ENCODE measurements at places on chromosomes 4 and X. TPM values are rescaled to one million over a fixed set of nuclear protein-coding genes. Genes with fewer than 3 reads are reported as not detected.

DNA sequence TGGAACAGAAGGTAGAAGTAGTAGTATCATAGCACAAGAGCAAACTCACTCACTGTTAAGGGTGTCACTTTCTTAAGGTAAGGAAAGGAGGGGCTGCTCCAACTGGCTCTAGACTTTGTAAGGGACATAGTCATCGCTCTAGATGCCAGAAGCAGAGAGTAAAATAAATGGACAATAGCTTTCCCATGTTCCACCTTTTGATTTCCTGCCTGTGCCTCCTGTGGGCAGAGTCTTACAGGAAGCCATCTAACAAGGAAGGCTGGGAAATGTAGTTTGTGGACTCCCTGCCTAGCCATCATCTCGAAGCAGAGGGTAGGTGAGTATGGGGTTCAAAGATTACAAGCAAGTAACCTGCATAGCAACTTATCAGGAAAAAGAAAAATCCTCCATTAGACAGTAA, 1.7 kb upstream of the METTL14 start:
- no peaks in the 10 kb centered on the region for H3K4me1 ChIP-seq
- no peak overlapping the region for H3K4me3 ChIP-seq
- no peak for DNase-seq
- H3K27me3 ChIP-seq, result no peaks in the 10 kb centered on the region

GRCh38 chrX:38820751-38821150, 19.5 kb downstream of the MID1IP1 start:
- no peak overlapping the region for H3K4me3 ChIP-seq
- peaks cover 29% of the 10 kb centered on the region for H3K27me3 ChIP-seq
- DNase-seq, result no peak
- no peaks in the 10 kb centered on the region for H3K36me3 ChIP-seq
- no peaks in the 10 kb centered on the region for H3K4me1 ChIP-seq

GRCh38 chr4:106583567-106583966, 215.0 kb upstream of the GIMD1 start:
- no peaks in the 10 kb centered on the region for H3K36me3 ChIP-seq
- no peak for DNase-seq
- no peak overlapping the region for H3K4me3 ChIP-seq
- no peak overlapping the region for H3K27ac ChIP-seq

DNA sequence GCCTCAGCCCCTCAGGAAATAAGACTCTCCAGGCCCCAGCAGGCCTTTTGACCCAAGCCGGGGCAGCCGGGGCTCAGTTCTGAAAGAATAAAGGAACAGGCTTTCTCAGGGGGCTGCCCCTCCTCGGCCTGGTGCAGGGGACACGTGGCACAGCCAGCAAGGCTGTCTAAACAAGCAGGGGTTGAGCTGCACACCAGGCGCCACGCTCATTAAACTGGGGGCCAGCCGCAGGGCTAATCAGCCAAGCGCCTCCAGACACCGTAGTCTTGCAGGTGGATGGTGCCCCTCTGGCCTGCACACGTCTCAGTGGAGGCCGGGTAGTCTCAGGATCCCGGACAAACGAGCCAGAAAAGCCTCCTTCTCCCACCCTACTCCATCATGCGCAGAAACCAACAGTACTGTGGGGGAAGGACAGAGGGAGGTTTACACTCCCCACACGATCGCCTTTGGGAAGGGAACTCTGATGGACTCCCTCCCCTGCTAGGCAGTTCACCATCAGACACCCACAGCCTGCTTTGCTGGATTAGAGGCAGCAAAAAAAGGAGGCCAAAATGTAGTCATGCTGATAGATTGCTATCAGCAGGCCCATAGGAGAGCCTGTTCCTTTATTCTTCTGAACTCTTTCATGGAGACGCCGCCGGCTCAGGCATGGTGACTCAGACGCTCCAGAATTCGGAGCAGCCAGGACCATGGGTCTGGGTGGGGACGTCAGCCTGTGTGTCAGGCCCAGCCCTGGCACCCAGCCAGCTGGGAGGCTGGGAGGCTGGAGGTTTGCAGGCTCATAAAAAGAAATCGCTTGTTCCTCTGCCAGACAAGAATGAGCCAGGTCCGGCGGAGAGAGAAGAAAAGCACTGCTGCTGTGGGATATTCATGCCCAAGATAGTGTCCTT, 342.4 kb downstream of the BCOR start:
- H3K27me3 ChIP-seq, result no peaks in the 10 kb centered on the region
- H3K36me3 ChIP-seq, result no peaks in the 10 kb centered on the region
- DNase-seq, result peak; percentile 86
- peak overlapping the region; percentile 78 for H3K27ac ChIP-seq
- no peaks in the 10 kb centered on the region for H3K4me1 ChIP-seq

- no peak overlapping the region for H3K4me3 ChIP-seq
- H3K4me1 ChIP-seq, result peaks cover 3% of the 10 kb centered on the region
- no peaks in the 10 kb centered on the region for H3K36me3 ChIP-seq
- no peak for DNase-seq
Observed at GRCh38 chrX:136205882-136206380, 45.3 kb downstream of the MAP7D3 start.

DNA sequence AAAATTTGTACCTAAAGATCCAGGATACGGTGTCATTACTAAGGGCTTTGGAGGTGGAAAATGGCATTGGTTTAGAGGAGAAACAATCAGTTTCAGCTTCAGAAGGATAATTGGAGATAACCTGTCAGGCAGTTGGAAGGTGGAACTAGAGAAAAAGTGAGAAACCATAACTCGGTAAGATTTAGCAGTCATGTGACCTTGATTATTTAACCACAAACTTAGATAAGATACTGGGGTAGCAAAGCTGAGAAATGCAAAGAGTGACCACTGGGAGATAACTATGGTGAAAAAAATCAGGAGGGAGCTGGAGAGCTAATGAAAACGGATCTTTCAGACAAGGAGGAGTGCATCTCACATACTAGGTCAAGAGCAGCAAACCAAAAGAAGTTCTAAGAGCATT, 58.3 kb upstream of the SMARCA5 start:
- no peaks in the 10 kb centered on the region for H3K4me1 ChIP-seq
- H3K36me3 ChIP-seq, result no peaks in the 10 kb centered on the region
- H3K27me3 ChIP-seq, result no peaks in the 10 kb centered on the region

- H3K27me3 ChIP-seq, result no peaks in the 10 kb centered on the region
- H3K27ac ChIP-seq, result no peak overlapping the region
- H3K4me3 ChIP-seq, result no peak overlapping the region
- no peaks in the 10 kb centered on the region for H3K36me3 ChIP-seq
Observed at GRCh38 chrX:74132280-74132679, 171.7 kb upstream of the ZCCHC13 start.

DNA sequence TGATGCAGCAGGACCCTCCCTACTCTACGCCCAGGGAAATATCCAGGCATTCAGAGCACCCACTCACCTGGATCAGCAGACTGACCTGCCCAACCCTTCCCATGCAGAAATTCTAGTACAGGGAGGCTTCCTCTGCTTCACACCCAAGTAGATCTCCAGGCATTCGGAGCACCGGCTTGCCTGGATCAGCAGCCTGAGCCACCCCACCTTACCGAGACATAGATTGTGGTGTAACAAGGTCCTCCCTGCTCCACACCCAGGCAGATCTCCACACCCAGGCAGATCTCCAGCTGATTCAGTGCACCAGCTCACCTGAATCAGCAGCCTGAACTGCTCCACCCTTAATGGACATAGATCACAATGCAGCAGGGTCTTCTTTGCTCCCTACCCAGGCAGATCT, 215.1 kb upstream of the CPEB2 start:
- H3K27ac ChIP-seq, result no peak overlapping the region
- H3K4me1 ChIP-seq, result no peaks in the 10 kb centered on the region
- H3K4me3 ChIP-seq, result no peak overlapping the region
- H3K27me3 ChIP-seq, result no peaks in the 10 kb centered on the region
- DNase-seq, result no peak

GRCh38 chrX:72366178-72366577, 60.5 kb upstream of the CITED1 start:
- H3K27ac ChIP-seq, result no peak overlapping the region
- no peaks in the 10 kb centered on the region for H3K36me3 ChIP-seq
- H3K4me1 ChIP-seq, result no peaks in the 10 kb centered on the region
- H3K4me3 ChIP-seq, result no peak overlapping the region
- no peak for DNase-seq

GRCh38 chrX:105765691-105766090, 56.6 kb upstream of the NRK start:
- no peaks in the 10 kb centered on the region for H3K36me3 ChIP-seq
- no peak overlapping the region for H3K4me3 ChIP-seq
- no peaks in the 10 kb centered on the region for H3K4me1 ChIP-seq
- DNase-seq, result no peak
- peaks cover 3% of the 10 kb centered on the region for H3K27me3 ChIP-seq
- H3K27ac ChIP-seq, result no peak overlapping the region

DNA sequence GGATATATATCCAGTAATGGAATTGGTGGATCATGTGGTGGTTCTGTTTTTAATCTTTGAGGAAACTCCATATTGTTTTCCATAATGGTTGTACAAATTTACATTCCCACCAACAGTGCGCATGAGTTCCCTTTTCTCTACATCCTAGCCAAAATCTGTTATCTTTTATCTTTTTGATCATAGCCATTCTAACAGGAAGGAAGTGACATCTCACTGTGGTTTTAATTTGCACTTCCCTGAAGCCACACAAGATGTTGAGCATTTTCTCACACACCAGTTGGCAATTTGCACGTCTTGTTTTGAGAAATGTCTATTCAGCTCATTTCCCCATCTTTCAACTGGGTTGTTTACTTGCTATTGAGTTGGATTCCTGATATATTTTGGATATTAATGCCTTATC, 194.9 kb downstream of the CBLL2 start:
- H3K4me3 ChIP-seq, result no peak overlapping the region
- H3K36me3 ChIP-seq, result no peaks in the 10 kb centered on the region

DNA sequence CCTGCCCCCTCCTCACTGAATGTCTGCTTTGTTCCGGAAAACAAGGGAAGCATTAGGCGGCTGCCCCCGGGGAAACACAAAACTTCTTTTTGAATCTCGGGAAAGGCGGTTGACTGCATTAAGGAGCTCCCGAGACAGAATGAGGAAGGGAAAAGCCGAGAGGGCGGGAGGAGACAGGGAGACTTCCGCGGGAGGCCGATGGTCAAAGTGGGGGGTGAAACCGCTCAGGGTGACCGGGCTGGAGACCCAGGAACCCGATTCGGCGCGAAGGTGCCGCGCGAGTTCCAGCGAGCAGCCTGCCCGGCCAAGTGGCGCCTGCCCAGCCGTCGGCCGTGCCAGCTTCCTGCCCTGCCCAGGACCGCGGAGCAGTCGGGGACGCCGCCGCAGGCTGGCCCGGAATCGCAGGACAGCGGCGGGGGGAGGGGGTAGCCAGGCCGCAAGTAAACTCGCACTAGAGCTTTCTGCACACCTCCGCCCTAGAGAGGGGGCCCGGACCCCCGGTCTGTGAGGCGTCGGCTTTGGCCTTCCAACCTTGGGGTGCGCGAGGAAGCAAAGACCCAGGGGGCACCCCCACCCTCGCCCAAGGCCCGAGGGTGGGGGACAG, 55.1 kb upstream of the BCOR start:
- peak overlapping the region; percentile 45 for H3K4me3 ChIP-seq
- no peak overlapping the region for H3K27ac ChIP-seq
- H3K27me3 ChIP-seq, result no peaks in the 10 kb centered on the region
- H3K4me1 ChIP-seq, result no peaks in the 10 kb centered on the region
- H3K36me3 ChIP-seq, result no peaks in the 10 kb centered on the region

DNA sequence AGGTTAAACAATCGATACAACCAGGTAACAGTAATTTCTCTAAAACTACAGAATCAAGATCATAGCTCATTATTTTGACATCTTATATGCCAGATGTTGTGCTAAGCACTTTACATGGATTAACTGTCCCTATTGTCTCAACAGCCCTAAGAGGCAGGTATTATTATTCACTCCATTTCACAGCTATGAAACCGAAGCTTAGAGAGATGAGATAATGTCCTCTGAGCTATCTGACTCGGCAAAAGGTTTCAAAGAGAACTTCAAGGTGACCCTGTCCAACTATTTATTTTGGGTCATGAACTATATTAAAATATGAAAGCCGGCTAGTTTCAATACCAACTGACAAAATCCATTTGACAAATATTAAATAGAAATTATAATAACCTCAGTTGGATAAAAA, 10.3 kb downstream of the SLC25A5 start:
- H3K36me3 ChIP-seq, result no peaks in the 10 kb centered on the region
- H3K4me1 ChIP-seq, result no peaks in the 10 kb centered on the region
- no peak for DNase-seq
- no peak overlapping the region for H3K4me3 ChIP-seq

DNA sequence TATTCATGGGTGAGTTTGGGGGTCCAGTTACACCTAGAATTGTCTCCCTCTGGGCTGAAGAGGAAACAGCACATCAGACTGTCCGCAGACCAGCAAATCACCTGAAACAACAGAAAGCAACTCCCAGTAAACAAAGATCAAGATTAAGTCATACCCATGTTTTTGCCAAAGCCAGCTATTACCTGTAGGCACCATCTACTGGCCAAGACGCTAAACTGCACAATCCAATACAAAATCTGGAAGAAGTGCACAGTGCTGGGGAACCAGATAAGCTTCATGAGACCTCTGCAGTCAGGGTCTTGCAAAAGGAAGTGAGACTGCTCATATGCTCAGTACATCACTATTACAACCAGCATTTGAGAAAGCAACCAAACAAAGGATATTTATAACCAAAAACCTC, 157.5 kb upstream of the ITM2A start:
- H3K27me3 ChIP-seq, result no peaks in the 10 kb centered on the region
- no peaks in the 10 kb centered on the region for H3K36me3 ChIP-seq
- H3K4me3 ChIP-seq, result no peak overlapping the region
- H3K4me1 ChIP-seq, result no peaks in the 10 kb centered on the region

DNA sequence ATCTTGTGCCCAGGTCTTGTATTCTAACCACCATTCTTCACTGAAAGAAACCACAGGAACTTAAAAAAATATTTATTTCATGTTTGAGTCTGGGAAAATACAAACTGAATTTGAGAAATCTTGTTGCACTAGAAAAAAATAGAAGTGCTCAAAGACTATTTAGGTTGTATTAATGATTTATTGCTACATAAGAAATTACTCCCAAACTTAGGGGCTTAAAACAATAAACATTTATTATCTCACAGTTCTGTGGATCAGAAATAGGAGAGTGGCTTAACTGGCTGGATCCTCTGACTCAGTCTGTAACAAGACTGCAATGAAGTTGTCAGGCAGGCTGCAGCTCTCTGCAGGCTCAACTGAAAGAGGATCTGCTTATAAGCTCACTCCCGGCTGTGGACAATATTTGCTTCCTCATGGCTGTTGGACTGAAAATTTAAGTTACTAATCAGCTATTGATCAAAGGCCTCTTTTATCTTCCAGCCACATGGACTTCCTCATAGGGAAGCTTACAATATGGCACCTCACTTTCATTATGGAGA, 295.4 kb upstream of the FAM241A start:
- no peak overlapping the region for H3K4me3 ChIP-seq
- DNase-seq, result no peak
- no peaks in the 10 kb centered on the region for H3K4me1 ChIP-seq
- H3K27ac ChIP-seq, result no peak overlapping the region

- H3K36me3 ChIP-seq, result no peaks in the 10 kb centered on the region
- peak; percentile 64 for DNase-seq
- no peaks in the 10 kb centered on the region for H3K4me1 ChIP-seq
- peak overlapping the region; percentile 36 for H3K27ac ChIP-seq
- H3K4me3 ChIP-seq, result no peak overlapping the region
- H3K27me3 ChIP-seq, result no peaks in the 10 kb centered on the region
Observed at GRCh38 chrX:131830400-131831184, 192.5 kb upstream of the STK26 start.

Gene PDHA2
- not detected for total RNA-seq

Gene EDA2R
- total RNA-seq, result 12.0 TPM

Gene UGT2B10
- total RNA-seq, result not detected

Gene TCEAL5
- 6.5 TPM for total RNA-seq

Gene PROM1
- total RNA-seq, result 0.51 TPM
